Kidney (tissue), 22 donors: ENCODE measurements at places on chromosomes 6 and 20.

DNA sequence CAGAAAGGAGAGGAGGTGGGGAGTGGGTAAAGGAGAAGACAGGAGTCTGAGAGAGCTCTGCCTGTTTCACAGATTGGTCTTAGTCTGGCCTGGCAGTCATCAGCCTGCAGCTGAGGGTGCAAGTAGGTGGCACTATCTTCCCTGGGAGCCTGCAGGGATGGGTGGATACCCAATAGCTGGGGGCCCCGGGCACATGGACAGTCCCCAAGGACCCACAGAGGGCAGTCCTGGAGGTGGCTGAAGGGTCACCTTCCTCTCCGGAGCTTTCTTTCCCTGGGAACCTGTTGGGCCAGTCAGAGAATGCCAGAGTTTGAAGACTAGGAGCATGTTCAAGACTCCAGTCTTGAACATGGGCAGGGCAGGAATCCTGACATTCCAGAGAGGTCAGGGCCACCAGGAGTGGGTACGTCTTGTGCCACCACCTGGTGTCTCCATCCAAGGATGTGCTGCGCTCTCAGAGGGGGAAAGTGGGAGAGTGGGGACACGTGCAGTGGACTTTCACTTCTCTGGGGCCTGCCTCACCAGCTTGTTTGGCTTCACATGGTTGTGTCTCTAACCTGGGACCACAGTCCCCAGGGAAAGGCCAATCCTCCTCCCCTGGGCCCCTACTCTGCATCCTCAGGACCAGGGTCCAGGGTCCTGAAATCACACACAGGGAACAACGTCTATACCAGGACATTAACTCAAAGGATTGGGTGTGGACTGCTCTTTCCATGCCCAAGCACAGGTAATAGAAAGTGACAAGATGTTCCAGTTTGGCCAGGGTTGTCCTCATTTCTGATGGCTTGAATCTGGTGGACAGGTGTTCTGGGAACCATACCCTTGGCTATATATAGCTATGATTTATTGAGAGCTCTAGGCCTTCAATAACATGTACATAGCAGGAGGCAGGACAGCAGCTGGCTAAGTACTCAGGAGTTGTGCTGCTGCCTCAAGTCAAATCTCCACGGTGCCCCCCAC, 18.0 kb downstream of the AARS2 start:
- no peak for DNase-seq

DNA sequence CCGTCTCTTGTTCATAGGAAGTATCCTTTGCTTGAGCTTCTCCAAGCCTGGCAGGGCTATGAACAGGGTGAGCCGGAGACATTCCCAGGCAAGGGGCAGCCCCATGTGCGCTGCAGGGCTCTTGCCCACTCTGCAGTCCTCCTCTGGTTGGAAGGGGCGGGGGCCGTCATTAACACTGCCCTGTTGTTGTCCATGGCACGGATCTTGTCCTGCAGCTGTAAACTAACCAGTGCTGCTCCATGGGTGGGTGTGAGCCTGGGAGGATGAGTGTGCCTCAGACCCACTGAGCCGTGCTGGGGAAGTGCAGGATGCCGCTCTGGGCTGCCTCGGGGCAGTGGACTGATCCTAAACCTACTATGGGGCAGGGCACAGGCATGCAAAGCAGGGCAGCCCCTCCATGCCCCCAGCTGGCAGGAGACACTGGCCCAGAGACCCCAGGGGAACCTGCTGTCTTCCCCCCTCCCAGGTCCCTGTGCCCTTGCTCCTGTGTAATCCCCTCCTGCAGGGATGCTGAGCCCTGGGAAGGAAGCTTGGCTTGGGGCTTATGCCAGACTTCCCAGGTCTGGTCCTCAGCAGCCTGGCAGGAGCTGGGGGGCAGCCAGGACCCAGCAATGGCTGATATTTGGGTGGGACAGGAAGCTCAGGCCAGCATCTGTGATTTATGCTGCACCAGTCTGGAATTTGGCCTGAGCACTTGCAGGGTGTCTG, 8.5 kb downstream of the EBF4 start:
- peak; percentile 13 for DNase-seq

DNA sequence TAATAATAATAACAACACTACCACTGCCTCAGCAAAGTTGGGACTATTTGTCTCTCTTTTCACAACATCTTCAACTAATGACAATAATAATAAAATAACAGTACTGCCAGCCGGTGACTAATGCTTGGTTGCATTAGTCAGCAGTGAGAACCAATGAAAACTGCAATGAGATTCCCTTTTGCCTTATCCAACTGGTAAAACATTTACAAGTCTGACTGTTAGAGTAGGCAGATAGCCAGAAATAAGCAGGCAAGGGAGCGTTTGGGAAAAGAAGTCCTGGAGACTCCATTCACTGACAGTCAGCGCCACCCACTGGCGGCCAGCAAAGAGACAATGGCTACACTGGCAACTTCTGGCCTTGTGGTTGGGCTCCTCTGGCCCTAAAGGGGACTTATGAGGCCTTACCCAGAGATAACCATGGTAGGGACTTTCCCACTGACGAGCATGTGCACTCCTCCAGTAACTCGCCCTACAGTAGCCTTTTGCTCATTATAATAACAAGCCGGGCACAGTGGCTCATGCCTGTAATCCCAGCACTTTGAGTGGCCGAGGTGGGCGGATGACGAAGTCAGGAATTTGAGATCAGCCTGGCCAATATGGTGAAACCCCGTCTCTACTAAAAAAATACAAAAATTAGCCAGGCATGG, 3.4 kb upstream of the NSFL1C start:
- DNase-seq: peak; percentile 93

GRCh38 chr6:33579828-33580714, at the start of gene BAK1:
BAK1 (minus strand) TSS chr6:33580276; CDS start chr6:33577604, 2,672 bp downstream.
- DNase-seq: peak; percentile 96

GRCh38 chr6:14046476-14047068, 71.0 kb upstream of the CD83 start:
- DNase-seq: no peak

DNA sequence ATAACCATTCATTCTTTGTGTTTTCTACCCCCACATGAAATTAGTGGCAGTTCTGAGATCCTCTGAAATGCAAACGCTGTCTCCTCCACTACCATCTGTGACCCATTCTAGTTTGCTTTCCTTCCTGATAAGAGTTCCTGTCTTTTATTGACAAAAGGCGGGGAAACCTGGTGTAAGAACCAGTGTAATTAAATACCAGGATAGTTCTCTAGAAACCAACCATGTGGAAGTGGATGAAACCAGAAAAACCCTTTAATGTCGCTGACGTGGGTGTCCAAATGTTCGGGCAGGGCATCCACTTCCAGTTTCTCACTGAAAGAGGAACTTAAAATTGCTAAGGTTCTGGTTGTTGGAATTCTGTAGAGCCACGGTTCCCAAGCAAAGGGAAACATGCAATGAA, 79.1 kb downstream of the TNFRSF21 start:
- no peak for DNase-seq

DNA sequence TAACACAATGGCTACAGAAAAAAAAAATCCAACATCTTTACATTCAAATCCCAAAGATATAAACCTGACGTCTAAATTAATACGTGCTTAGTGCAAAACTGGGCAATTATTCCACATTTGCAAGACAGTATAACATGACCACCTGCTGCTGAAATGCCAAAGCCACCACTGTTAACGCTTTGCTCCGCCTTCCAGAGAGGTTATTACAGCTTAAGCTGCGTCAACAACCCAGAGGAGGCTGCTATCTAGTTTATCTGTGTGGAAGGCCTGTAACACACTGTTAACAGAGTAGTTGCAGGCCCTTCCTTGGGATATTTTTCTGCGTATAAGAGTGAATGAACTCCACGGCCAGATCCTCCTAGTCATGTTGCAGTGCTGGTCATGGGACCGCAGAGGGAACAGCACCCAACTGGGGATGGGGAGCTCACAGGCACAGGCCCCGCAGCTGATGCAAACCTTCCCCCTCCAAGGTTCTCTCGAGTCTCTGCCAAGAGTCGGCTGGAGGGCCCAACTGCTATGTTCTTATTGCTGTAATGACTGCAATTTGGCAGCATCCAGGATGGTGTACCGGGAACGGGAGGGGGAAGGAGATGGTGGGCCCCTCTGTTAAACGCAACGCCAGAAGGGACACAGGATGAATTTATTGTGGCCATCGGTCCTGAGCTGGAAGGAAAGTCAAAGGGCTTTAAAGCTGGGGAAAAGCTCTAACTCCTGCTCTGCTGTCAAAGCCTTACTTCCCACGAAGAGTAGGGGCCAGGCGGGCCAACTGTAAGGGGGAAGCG, 993 bp upstream of the NCOA7 start:
- peak; percentile 69 for DNase-seq

DNA sequence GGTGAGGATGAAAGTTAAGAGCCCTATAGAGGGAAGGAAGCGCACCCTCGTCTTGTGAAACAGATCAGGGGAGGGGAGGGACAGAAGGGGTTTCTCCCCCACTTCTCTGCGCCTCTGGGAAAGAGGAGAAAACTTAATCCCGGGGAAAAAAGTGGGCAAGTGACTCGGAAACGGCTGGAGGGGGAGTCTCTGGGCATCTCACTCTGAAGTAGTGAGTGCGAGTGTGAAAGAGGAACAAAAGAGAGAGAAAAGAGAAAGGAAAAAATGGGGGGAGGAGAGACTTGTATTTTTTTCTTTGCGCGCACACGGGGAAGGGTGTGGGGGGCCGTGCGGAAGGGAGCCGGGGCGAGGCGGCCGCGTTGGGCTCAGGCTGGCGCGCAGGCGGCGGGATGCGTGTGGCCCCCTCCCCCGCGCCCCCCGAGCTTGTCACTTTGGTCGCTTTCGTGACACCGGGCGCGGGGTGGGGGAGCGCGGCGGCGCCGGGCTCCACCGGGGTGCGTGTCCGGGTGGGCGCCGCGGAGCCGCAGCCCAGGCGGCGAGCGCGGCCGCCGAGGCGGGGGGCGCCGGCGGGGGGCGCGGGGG, 454 bp downstream of the L3MBTL3 start:
- DNase-seq: peak; percentile 60

DNA sequence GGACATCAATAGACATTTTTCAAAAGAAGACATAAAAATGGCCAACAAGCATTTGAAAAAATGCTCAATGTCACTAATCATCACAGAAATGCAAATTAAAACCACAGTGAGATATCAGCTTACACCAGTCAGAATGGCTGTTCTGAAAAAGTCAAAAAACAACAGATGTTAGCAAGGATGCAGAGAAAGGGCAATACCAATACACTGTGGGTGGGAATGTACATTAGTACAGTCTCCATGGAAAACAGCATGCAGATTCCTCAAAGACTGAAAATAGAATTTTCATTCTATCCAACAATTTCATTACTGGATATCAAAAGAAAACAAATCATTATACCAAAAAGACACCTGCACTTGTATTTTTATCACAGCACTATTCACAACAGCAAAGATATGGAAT, 85.3 kb downstream of the DCDC2 start:
- no peak for DNase-seq

GRCh38 chr20:1623501-1624205, 3.8 kb upstream of the SIRPB1 start:
- DNase-seq: no peak

DNA sequence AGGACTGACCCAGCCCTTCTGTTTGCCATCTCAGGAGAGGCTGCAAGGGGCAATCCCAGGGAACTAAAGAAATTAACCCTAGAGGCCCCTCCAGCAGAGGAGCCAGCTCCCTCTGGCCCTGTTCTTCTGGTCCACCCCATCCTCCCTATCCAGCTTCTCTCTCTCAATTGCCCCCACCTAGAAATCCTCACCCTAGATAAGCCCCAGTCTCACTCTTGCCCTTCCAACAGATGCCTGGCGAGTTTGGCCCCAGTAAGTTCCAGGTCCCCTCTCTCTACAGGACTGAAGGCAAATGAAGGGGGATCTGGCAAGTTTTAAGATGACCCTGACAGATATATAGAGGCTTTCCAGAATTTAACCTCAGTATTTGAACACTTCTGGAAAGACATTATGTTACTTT, 134.0 kb downstream of the THBS2 start:
- DNase-seq: no peak

- DNase-seq: no peak
These were observed 105.1 kb upstream of the ADGRF1 start for GRCh38 chr6:47147175-47147727.

GRCh38 chr20:20487811-20488210, 119.9 kb downstream of the INSM1 start:
- DNase-seq: no peak

DNA sequence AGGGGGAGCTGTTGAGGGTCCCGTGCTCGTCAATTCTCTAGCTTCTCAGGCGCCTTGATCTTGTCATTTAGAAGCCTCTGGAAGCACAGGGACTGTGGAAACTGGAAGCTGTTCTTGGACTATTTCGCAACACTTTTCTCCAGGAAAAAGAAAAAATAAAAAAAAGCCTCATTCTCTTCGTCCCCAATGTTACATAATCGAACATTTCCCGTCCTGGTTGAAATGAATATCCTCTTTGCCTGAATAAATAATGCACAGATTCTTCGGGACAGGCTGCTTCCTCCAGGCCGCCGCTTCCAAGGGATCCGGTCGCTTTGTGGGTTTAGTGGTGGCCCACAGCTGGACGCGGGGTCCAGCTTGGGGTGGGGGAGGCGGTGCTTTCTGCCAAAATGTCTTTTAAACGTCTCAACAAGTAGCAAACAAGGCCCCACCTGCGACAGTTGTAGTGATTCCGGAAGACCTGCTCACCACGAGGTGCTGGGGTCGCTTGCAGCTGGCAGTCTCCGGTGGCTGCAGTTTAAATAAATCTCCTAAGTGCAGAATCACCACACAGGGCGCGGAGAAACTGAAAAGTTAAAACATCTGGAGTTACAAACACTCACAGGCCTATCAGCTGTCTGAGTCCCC, 125.9 kb upstream of the ESR1 start:
- peak; percentile 32 for DNase-seq

DNA sequence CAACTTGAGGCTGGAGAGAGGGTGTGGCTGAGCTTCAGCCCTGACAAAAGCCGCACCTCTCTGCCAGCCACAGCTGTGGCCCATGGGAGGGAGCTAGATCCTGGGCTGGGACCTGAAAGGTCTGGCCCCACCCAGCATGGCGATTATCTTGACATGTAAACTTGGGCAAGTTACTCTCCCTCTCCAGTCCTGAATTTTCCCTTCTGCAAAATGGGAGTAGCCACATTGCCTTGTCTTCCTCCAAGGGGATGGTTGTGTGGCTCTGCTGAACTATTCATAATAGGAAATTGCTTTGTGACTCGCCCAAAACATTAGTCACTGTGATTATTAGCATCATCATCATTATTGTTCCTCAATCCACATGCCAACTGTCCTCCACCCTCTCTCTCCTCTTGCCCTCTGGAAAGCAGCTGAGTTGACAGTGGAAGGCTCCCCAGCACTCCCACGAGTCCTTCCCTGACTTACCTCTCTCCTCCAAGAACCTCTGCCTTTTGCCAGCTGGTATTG, 23.0 kb upstream of the RBPJL start:
- DNase-seq: no peak

GRCh38 chr6:61959196-61959595, 326.8 kb downstream of the KHDRBS2 start:
- DNase-seq: no peak

- no peak for DNase-seq
These were observed 85.1 kb downstream of the MDN1 start for GRCh38 chr6:89734526-89734925.

DNA sequence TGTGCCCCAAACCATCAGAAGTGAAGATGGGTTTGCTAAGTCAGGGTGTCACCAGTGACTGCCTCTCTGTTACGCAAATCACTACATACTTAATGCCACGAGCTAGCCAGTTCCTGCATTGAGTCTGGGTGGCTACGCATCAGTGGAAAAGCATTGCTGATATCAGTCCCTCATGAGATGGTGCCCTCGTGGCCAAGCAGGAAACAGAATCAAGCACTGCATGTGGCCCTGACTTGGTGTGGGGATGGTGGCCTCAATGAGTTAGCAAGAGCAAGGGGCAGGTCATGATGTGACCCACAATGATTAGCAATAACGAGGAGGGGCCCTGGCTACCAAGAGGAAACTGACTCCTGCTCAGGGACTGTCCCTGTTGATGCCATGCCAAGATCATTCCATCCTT, 51.6 kb upstream of the FNDC1 start:
- no peak for DNase-seq
